ENCODE measurements at places on chromosomes 7 and 10. TPM values are rescaled to one million over a fixed set of nuclear protein-coding genes. Genes with fewer than 3 reads are reported as not detected.

The HOGA1 gene
- not detected for total RNA-seq

The DPY19L1 gene
- total RNA-seq, result 12.2 TPM

DNA sequence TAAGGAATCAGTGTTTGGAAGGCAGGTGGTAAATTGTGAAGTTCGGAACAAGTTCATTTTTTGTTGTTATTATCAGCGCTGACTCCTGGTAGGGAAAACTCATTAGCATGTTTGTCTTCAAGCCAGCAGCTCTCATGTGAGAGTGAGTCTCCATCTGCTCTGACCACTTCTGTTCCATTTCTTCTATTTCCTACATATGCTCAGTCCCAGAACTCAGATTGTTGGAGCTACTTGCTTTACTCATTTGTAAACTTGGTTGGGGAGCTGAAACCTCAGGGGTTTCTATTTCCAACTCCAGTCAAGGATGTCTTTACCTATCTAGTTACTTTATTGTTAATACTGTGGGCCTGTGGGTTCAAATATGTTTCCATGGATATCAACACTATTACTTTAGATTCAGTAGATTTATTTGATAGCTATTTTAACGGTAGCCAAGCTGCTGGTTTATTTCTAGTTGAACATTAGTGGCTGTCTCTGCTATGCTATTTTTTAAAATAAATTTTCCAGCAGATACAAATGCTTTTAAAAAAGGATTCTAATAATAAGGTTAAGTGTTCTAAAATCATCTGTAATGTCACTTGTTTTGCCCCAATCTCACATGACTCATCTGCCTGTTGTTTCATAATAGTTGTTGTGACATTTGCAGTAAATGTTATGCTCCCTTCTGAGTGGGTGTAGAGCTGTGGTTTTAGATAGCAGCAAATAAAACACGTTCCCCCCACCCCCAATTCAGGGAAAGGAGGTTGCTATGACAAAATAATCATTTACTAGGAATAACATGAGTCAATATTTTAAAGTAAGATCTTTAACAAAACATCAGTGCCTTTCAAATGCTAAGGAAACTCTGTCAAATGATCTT is 143.3 kb downstream of the HDAC9 start:
- H3K4me3 ChIP-seq, result no peak overlapping the region
- DNase-seq, result no peak
- H3K4me1 ChIP-seq, result no peaks in the 10 kb centered on the region

DNA sequence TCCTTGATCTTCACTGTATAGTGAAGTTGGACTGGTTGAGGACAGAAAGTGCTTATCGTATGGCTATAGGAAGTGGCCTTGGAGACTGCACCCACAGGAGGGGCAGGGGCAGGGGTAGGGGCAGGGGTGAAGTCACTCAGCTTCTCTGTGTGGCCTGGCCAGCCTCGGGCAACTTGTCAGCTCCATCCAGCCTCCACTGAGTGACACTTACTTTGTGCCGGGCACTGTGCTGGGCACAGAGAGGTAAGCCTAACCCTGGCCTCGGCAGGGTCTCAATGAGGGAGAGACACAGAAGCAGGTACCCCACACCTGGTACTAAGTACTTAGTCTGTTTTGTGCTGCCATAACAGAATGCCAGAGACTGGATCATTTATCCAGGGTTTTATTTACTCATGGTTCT is 99.3 kb upstream of the CTBP2 start:
- H3K36me3 ChIP-seq, result no peaks in the 10 kb centered on the region
- no peaks in the 10 kb centered on the region for H3K4me1 ChIP-seq
- no peaks in the 10 kb centered on the region for H3K27me3 ChIP-seq
- no peak overlapping the region for H3K27ac ChIP-seq
- DNase-seq, result no peak

DNA sequence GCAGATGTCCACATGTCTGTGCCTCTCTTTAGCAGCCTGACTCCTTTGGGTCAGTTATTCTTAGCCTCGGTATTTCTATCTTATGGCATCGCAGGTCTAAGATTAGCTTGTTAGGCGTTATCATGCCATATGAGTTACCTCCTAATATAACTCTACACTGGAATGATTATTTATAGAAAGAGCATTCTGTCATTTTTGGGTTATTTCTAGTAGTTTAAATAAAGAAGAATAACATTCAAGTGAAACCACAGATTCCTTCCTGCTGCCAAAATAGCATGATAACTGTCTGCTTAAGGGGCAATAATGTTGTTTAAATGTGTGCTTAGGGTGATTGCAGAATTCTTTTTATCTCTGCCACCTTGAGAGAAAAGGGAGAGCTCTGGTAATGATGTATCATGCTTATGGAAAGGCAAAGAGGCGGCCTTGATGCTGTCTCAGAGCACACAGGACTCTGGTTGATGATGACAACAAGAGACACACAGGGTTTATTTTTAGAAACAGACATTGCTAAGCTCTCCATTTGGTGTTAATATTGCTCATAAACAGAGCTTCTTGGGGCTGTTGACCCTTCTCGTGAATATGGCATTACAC is 10.4 kb downstream of the HDAC9 start:
- no peak overlapping the region for H3K4me3 ChIP-seq
- no peak overlapping the region for H3K27ac ChIP-seq
- DNase-seq, result no peak
- H3K4me1 ChIP-seq, result no peaks in the 10 kb centered on the region

- no peak overlapping the region for H3K27ac ChIP-seq
- no peaks in the 10 kb centered on the region for H3K4me1 ChIP-seq
- H3K36me3 ChIP-seq, result peaks cover 9% of the 10 kb centered on the region
Measured at GRCh38 chr7:35512716-35513115, 182.2 kb downstream of the HERPUD2 start.

DNA sequence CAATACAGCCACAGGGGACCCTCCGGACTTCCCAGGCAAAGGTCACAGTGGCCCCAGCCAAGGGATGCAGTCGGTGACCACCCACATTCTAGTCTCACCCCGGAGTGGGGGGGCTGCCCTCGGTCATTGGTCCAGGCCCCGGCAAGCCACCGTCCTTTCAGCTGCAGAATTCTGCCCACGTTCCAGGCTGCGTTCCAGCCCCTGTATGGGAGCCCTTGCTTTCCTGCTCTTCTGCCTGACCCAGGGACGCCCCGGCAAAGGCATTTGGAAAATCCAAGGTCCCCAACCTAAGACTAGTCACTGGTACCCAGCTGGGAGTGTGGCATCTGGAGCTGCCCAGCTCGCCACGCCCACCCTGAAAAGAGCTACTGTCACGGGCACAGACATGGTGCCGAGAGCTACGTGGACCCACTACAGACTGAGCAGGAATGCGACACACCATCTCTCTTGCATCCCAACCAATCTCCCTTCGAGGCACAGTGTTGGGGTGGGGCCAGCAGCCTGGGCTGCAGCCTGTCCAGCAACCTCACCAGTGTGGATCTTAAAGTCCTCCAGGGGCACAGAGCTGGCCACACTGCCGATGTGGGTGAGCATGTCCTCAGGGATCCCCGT is 18.6 kb downstream of the OGDHL start:
- no peak for DNase-seq
- peaks cover 22% of the 10 kb centered on the region for H3K27me3 ChIP-seq
- no peak overlapping the region for H3K27ac ChIP-seq
- peaks cover 6% of the 10 kb centered on the region for H3K4me1 ChIP-seq
- H3K4me3 ChIP-seq, result no peak overlapping the region
- H3K36me3 ChIP-seq, result no peaks in the 10 kb centered on the region
